ENCODE measurements at places on chromosomes 2 and 18.
A peak's percentile ranks its signal among the peaks of the same experiment; 100 is the strongest.

DNA sequence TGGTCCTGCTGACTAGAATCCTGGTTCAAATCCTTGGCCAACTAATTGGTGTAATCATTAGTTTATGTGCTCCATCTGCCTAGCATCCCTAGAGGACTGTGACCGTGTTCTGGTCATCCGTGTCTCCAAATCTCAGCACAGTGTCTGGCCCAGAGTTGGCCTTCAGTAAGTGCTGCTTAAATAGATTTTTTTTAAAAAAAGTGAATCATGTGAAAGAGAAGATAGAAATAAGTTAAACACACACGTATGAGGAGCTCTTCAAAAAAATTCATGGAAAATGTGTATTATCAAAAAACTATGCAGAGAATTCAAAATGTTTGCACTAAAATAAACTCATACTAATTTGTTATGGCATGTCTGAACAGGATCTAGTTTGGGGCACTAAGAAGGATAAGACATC, 129.3 kb upstream of the TLK1 start:
- DNase-seq, result no peak

GRCh38 chr2:64363848-64364247, 90.1 kb upstream of the LGALSL start:
- DNase-seq, result no peak

GRCh38 chr2:11941201-11942177, 195.1 kb downstream of the LPIN1 start:
- no peak for DNase-seq

DNA sequence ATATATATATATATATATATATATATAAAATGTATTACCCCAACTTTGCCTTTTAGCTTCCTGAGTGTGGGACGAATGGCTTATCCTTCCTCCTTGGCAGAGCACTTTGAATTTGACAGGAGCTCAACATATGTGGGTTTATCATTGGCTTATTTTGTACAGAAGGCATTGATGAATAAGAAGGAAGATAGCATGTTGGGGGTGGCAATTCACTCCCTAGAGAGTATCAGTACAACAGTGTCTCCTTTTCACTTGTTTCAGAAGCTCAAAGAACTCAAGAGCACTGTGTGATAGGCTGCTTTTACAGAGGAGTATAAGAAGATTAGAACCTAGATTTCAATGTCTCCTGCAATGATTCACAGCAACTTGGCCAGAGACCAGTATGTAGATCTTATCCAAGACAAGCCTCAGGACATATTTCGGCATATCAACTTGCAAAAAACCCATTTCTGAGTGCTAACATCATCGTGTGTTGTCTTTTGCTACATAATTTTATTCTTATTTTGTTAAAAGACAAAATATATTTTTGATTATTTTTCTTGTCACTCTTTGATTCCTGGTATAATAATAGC, 345.8 kb downstream of the SOCS6 start:
- no peak for DNase-seq

DNA sequence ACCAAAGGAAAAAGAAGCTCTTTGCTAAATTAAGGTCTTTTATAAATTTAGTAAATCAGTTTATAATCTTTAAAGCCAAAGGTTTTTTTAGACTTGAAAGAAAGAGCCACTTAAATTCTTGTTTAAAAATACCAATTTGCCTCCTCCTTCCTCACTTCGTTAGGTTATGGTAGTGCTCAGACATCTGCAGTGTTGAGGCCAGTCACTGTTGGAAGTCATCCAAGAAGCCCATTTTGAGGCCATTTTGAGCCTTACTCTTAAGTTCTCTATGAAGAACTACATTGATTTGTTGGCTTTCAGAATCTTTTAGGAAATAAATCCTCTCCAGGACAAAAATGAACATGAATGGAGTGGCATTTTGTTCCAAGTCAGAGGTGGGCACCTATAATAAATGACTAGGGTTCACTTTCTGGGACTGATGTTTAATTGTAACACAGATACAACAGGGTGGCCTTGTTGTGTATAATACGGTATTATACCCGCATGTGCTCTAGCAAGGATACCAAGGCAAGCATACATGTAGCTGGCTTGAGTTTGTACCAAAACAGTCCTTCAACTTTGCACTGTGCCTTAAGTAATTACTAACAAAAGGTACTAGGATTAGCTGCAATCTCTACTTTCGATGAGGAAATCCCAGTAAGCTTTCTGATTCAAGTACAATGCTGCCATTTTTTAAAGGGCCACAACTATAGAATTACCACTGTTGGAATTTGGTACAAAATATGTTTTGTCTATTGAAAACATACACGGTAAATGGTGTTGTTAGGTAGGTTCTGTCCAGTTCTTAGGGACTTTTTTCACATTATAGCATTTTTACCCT, 22.8 kb downstream of the SLC66A3 start:
- DNase-seq, result no peak

DNA sequence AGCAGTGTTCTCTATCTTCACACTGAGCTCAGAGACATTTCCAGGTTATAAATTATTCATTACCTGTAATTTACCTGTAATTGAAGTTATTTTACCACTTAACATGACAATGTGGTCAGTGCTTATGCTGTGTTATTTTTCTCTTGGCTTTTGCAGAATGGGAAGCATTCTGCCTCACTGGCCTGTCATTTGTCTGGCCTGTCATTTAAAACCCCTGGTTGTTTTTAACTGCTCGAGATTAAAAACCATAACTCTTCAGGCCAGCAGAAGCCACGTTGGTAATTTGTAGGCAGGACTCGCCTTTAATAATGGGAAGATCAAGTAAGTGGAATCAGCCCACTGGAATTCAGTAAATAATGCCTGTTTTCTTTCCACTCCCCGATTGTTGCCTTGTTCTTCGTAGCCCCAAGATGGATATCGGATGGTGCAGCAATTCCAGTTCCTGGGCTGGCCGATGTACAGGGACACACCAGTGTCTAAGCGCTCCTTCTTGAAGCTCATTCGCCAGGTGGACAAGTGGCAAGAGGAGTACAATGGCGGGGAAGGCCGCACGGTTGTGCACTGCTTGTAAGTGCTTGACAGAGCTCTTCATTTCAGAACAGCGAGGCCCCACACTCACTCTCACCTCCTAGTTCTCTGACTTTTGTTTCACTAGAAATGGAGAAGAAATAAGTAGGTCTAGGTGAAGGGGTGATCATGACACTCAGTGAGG, 222.4 kb upstream of the RAB12 start:
- DNase-seq, result no peak

GRCh38 chr2:41621563-41621962, 426.3 kb upstream of the PKDCC start:
- DNase-seq, result peak; percentile 82

DNA sequence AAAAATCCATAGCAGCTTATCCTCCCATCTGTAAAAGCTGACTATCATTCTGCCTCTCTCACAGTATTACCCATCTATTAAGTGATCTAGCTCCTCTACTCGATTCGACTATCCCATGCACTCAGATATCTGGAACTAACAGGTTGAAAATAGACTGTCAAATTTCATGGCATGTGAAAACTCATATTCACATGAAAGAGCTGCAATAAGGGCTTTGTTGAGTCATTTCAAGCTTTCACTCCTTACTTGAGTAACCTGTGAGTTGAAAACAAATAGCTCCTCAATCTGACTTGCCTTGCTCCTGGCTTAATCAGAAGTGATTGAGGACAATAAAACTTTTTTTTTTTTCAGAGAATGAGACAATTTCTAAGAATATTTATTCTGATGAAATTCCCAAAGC, 192.4 kb upstream of the ERBB4 start:
- DNase-seq, result no peak

DNA sequence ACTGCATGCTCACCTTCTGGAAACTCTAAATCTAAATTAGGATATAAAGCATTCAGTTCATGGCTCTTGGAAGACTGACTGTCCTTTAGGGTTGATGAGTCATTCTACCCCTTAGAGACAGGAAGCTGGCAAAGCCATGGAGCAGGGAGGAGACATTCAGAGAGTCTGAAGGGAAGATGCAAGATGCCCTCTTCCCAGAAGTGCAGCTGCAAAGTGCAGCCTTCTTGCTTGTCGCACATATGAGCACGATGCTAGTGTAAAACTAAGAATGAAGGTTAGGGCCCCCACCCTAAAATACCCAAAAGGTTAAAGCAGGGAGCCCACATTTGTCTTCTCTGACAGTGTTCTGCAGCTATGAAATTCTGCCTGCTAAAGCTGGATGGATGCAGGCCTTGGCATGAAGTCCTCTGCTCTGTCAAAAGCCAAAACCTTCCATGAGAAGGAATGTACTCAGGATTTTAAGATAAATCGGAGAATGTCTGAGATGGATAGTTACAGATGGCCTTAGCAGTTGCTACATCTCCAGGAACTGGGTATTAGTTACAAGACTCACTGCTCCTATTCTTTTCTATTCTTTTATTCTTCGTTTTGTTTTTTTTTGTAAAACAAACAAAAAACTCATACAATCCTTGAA, 89.7 kb downstream of the POLE4 start:
- no peak for DNase-seq

DNA sequence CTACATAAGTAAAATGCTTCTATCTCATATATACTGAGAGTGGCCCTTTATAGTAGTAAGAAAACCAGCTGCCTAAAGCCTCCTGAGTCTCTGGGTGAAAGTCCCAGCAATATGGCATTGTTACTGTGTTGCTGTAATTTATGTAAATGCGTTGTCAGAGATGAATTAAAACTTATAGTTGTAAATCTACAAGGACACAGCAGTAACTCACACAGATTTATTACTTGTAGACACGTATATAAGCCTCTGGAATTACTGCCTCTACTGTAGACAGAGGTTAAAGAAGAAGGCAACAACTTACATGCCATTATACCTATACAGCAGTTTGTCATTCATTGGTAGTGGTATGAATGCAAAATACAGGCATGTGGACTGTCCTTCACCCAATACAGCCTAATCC, 169.1 kb upstream of the BOD1L2 start:
- DNase-seq, result no peak

GRCh38 chr2:162369551-162369950, 25.6 kb downstream of the GCA start:
- DNase-seq, result no peak

- no peak for DNase-seq
These were observed 140.9 kb downstream of the DIS3L2 start for GRCh38 chr2:232102380-232102779.

- DNase-seq, result no peak
These were observed 84.7 kb downstream of the TGFA start for GRCh38 chr2:70468878-70469277.

DNA sequence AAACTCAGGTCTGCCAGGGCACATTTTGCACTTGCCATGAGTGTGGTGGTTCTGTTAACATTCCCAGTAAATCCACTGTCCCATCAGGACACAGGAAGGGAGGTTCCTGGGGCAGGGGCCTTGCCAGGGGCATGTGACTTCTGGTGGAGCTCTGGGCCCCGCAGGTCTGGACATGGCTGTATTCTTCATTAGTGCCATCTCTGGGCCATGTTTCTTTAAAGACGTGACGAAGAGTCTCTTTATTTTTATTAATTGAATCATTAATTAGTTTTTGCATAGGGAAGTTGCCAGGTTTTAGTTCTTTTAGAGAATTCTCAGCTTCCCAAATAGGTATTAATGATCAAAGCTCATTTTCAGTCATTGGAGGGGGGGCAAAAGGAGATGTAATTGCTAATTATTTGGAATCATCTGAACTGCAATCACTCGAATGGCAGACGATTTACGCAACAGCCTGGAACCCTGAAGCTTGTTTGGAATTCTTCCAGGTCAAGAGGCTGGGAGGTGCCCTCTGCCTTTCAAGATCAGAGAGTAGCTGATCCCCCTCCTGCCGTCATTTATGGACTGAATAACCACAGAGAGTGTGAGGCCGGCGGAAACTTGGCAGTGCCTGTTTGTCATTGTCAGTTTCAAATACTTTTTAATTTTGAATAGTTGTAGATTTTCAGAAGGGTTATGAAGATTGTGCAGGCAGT, 106.2 kb downstream of the RTP5 start:
- no peak for DNase-seq

- DNase-seq, result no peak
These were observed 21.4 kb upstream of the PLEKHM3 start for GRCh38 chr2:208046686-208047085.

DNA sequence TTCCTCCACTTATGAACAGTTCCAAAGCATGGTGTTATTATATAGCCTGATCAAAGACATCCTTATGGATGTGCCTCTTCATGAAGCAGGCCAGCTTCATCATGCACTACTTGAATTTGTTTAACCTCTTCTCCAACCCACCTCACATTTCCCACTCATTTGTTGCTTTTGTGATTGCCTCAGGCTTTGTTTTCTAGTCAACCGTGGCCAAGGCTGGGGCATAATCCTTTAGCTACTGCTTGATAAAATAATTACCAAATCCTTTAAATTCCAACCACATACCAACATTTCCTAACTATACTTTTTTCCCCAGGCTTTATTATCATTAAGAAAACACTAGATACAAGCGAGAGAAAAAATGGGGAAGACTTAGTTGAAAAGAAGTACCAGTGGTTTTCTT, 39.6 kb upstream of the SCN1A start:
- DNase-seq, result no peak

DNA sequence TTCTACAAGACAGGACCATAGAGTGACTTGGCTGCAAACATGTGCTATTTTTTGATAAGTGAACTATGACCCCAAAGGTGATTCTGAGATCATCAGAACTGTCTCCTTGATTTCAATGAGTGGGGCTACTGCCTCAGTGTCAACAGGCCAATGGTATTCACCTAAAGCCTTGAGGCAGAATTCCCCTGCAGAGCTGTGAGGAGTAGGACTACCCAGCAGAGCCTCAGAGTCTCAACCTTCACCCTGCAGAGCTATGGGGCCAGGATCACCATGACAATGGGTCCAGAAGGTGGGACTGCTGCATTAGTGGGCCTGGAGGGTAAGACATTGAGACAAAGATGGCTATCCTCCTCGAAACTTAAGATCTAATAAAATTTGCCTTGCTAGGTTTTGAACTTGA, 1668.2 kb upstream of the SLC39A10 start:
- no peak for DNase-seq

GRCh38 chr2:226873051-226873620, 37.3 kb downstream of the RHBDD1 start:
- no peak for DNase-seq

- DNase-seq, result no peak
These were observed 213.4 kb upstream of the REG3G start for GRCh38 chr2:78811955-78812610.

GRCh38 chr18:37565101-37565976, at the start of gene CELF4:
TSS of gene CELF4 (minus strand) at chr18:37565798.
- no peak for DNase-seq

DNA sequence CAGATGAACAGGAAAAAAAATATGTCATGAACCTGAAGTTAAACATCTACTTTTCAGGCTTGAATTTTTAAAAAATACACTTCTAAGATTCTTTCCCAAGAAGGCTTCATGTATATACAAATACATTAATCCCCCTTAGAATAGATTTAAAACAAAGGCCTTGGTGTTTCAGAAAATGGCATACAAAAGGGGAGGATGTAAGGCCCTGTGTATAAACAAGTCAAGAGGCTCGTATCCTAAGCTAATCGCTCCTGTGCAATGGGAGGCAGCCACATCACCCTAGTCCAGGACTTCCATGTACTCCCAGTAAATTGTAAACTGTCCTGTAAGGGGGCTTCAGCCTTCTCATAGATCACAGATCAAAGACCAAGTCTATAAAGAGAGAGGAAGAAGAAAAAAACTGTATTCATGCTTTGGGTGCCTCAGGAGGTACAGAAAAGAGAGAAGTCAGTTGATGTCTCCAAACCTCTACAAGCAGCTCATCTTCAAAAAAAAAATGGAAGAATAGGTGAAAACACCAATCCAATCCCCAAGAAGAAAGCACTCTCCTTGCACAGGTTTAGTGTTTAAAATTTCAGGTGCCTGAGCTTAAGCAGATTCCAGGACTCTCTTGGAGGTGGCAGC, 53.9 kb downstream of the ANKRD44 start:
- DNase-seq, result no peak

GRCh38 chr18:59416818-59417217, 57.8 kb upstream of the LMAN1 start:
- DNase-seq, result no peak
